Activated CD4-positive, alpha-beta memory T cell treated with anti-CD3 and anti-CD28 coated beads, Interleukin-2, amount 10 ng/mL, durations not matched to agents 7 days and 5 days (primary cell): ENCODE measurements at places on chromosomes 12 and 14. TPM values are rescaled to one million over a fixed set of nuclear protein-coding genes. Genes with fewer than 3 reads are reported as not detected.
A peak's percentile ranks its signal among the peaks of the same experiment; 100 is the strongest.

ACADS gene
- total RNA-seq: 14.9 TPM

L3HYPDH gene
- total RNA-seq: 17.4 TPM

KLHL33 gene
- total RNA-seq: 0.05 TPM

SYCP3 gene
- total RNA-seq: 0.28 TPM

RFX4 gene
- total RNA-seq: not detected

RAD9B gene
- total RNA-seq: 2.0 TPM

COCH gene
- total RNA-seq: 0.55 TPM

CLEC2A gene
- total RNA-seq: not detected

DNA sequence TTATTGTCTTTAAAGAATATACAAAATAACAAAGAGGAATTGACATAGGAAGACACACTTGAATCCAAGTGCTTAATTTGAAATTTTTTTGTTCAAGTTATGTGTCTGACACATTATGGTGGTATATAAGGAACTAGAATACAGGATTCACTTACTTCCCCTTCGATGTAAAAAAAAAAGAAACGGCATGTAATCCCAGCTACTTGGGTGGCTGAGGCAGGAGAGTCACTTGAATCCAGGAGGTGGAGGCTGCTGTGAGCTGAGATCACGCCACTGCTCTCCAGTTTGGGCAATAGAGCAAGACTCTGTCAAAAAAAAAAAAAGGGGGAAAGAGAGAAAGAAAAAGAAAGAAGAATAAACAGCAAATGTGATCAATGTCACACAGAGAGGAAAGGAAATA is 8.9 kb downstream of the CLEC12A start:
- no peak for DNase-seq

DNA sequence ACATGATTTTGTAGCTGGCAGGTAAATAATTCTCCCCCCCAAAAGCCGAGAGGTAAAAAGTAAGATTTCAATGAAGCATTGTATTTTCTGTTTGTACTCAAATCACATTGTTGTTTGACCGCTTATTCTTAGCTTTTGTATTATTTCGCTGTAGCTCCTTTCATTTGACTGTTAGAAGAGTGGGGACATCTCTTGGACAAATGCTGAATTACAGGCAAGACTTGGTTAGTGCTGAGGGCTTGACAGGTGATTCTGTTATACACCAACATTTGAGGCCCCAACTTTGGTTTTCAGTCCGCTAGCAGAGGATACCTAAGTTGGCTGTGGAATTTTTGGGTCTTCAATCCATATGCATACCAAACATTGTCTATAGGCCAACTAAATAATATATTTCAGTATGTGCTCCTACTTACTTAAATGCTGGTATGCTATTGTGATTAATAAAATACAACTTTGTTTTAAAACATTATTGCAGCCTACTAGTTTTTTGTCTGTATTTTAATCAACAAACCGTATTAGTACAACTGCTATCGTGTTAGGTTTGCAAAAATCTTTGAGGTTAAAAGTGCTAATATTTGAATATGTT is 102.2 kb downstream of the ERC1 start:
- DNase-seq: peak; percentile 24

DNA sequence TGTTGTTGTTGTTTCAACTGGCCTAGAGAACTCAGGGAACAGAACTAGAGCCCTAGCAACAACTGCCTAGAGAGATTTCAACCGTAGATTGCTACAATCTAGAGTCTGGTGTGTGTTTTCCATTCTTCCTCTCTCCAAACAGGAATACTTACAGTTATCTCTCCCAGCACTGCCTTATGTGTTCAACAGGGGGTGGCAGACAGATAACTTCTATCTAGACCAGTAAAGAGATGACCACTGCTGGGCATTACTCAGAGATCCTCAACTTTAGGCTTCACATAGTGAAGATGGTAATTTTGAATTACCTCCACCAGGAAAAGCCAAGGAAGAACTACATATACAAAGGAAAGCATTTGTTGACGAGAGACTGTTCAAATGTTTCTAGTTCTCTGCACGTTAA is 4.8 kb downstream of the TXNDC16 start:
- no peak for DNase-seq

GRCh38 chr12:69225251-69225910 is 14.0 kb upstream of the CPSF6 start:
- no peak for DNase-seq

- no peak for DNase-seq
Measured at GRCh38 chr14:25231004-25231403, 181.1 kb upstream of the STXBP6 start.

GRCh38 chr12:127485528-127485927 is 781.4 kb upstream of the TMEM132C start:
- peak; percentile 53 for DNase-seq
